Body of pancreas (tissue), 4 donors: ENCODE measurements at places on chromosomes 13 and 19. TPM values are rescaled to one million over a fixed set of nuclear protein-coding genes. Genes with fewer than 3 reads are reported as not detected.

The MAST1 gene
- not detected for total RNA-seq

The ANKRD24 gene
- 2.1 TPM for total RNA-seq

The ZNF575 gene
- not detected for total RNA-seq

The KLC3 gene
- 1.3 TPM for total RNA-seq

The IL17D gene
- 0.78 TPM for total RNA-seq

The ZNF625 gene
- total RNA-seq = 2.3 TPM

The ZNF534 gene
- total RNA-seq = not detected

GRCh38 chr19:33562636-33563035, 41.0 kb upstream of the PEPD start:
- no peak for DNase-seq

DNA sequence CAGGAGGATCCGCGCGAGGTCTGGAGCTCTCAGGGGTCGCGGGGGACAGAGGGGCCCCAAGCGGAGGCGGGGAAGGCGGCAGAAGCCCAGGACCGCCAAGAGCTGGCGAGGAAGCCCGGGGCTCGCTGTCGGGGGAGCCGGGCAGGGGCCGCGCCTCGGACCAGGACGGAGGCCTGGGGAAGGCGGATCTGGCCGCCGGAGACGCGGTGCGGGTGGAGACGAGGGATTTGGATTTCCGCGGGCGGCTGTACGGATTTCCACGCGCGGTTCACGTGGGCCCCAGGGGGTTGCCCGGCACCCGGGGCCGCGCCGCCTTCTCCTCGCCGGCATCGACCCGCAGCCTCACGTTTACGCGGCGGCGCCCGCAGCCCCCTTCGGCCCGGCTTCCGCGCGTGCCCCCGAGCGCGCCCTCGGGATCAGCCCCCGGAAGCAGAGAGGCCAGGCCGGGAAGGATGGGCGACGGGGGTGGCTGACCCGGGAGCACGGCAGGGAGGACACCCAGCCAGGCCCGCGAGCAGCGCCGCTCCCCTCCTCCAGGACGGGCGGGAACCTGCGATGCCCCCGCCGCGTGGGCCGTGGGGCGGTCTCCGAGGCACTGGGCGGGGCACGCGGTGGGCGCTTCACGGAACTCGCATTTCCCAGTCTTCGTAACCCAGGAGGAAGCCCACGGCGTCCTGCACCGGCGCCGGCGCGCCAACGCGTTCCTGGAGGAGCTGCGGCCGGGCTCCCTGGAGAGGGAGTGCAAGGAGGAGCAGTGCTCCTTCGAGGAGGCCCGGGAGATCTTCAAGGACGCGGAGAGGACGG, 4.7 kb downstream of the F7 start:
- no peak for DNase-seq

- no peak for DNase-seq
Measured at GRCh38 chr13:30966101-30966500, 33.6 kb downstream of the TEX26 start.

DNA sequence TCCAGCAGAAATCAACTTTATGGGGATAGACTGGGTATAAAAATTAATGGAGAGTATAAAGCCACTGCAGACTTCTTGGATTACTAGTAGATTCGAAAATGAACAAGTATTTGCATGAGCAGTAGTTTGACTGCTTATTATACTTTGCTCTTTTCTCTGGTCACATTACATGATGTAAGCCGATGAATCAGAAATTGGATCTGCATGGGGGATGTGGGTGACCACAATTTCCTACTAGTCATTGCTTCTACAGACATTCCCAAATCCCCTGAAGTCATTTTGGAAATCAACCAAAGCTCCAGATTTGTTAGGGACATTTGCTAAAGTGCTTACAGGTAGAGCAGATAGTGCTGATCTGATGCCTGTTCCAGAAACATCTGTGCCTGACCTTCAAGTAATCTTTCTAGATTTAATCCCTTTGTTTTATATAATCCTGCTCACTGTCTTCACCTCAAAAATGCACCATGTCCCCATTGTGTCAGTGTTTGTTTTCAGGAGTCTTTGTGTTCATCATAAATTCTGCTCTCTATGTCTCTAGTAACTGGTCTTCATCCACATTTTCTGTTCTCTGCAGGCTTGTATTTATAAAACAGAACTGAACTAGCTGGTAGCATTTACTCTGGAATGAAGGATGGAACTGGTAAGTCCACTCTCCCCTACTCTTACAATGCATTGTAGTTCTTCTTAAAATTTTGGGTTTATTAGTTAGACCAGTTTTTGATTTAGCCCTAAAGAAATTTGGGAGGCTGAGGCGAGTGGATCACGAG, 201.5 kb upstream of the CSNK1A1L start:
- no peak for DNase-seq

- DNase-seq = no peak
Measured at GRCh38 chr13:51843529-51843928, 1.4 kb downstream of the TMEM272 start.

DNA sequence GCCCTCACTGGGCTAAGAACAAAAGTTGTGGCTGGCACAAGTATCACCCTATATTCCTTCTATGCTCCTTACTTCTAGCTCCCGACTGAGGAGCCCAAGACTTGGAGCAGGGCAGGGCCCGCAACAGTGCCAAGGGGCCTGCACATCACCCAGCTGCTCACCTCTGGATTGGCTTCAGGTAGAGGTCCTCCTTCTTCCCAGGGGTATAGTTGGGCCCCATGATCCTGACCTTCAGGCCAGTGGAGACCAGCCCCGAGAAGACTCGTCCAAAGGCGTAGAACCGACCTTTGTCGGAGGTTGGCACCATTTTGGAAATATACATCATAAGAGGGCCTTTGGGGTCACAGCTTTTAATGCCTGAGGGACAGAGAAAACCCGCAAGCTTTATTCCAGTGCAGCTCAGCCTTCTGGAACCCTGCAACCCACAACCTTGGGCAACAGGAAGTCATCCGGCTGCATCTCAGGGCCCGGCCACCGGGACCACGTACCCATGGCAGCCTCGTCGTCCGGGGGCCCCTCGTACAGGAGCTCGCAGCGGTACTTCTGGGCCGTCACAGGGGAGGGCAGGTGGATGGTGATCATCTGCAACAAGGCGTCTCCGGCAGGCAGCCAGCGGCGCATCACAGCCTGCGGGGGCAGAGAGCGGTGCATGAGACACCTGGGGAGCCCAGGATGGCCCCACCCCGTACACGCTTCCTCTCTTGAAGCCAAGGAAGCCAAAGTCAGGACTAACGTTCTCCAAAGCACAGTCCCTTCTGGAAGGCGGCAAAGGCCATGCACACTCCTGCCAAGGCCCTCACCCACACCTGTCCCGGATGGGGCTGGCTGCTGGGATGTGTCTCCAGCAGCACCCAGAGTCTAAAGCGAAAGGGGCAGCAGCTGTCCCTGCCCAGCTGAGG, 4.7 kb downstream of the EEF2 start:
- no peak for DNase-seq

DNA sequence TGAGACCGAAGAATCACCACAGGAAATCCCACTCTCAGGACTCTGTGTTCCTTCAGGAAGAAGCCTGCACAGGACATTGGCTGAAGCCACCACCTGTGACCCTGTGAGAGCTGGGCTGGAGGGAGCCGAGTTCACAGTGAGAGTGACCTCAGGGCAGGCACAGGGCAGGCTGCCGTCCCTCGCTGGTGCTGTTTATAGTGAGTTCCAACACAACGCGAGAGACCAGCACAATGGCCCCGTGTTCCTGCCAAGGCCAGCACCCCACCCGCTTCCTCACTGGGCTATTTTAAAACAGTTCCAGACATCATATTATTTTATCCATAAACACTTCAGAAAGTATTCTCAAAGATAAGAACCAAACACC, 18.4 kb upstream of the GAS6 start:
- DNase-seq = peak; percentile 55

GRCh38 chr19:45249261-45250033, 1.6 kb upstream of the MARK4 start:
- no peak for DNase-seq

DNA sequence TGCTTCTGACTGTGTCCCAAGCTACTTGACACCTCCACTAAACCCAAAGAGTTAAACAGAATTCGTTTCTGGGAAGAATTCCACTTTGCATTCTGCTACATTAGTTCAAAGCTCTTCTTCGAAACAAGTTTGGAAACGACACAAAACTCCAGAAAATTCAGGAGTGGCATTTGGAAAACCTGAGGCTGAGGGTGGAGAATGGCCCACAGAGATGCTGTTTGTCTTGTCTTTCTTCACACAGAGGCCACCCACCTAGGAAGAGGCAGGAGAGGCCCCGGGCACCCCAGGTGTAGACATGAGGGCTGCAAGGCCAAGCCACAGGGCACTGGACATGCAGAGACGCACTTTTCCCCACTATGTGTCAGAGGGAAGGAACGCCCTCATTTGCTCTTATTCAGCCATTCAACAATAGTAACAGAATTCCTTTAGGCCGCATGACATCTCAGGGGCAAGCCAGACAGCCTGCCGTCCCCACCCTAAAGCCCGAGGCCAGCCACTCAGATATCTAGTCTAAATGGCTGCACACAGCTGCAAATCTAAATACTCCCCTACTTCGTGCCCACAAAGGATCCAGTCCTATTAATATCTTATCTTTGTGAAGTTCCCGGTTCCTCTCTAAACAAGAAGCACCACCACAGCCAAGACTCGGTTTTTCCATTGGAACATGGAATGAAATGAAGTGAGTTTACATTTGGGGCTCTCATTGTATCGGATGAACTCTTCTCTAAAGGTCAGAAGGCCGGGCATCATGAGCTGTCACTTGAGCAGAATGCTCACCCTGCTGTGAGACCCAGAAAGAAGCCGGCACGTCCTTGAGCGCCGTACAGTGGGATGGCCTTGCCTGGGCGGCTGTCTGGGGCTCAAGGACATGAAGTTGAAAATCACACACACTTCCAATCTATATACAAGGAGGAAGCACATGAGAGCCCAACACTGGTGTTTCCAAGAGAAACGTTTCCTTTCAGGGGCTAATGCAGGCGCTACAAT, 19.8 kb downstream of the COL4A1 start:
- DNase-seq = no peak
